Activated CD4-positive, alpha-beta T cell treated with anti-CD3 and anti-CD28 coated beads for 4 hours (primary cell): ENCODE measurements at places on chromosomes 7 and 10.

DNA sequence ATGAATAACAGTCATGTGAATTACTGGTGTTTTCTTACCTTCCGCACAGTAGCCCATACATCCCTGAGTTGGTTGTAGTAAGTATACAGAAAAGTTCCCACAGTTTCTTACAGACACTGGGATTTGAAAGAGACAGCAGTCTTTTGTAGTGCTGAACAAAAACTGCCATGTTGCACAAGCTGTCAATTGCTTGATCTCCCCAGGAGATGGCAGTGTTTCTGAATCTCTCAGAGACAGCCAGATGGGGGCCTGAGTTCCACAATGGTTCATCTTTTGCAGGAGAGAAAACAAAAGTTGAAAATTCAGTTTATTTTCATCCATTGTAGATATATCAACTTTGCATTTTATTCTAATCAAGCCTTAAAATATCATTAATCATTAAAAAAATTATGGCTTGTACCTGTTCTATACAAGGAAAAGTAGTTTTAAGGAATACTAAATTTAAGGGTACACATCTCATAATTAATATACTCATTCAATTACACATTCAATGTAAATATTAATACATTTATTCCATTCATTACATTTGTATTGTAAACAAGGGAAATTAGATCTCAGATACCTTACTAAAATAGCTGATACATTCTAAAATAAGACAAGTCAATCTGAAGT lies 14.5 kb downstream of the VWDE start:
- DNase-seq: peak; percentile 11

- no peak for DNase-seq
Observed at GRCh38 chr10:110698782-110699201, 54.7 kb downstream of the RBM20 start.

DNA sequence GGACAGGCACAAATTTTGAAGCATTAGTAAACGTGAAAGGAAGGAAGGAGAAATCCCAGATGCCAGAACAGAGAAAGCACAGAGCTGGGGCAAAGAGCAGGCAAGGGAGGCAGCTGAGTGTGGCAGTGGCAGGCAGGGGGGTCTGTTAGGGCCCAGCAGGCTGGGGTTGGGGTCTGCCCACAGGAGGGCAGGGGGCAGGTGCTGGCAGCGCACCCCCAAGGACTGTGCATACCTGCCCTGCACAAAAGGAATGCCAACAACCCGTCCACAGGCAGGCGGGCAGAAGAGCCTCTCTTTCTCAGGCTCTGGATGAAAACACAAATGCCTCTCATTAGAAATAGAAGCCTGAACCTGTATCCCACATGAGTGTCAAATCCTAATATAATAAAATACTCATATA lies 552.3 kb downstream of the PTPRN2 start:
- no peak for DNase-seq

GRCh38 chr10:96850825-96851224 lies 18.7 kb downstream of the LCOR start:
- no peak for DNase-seq

DNA sequence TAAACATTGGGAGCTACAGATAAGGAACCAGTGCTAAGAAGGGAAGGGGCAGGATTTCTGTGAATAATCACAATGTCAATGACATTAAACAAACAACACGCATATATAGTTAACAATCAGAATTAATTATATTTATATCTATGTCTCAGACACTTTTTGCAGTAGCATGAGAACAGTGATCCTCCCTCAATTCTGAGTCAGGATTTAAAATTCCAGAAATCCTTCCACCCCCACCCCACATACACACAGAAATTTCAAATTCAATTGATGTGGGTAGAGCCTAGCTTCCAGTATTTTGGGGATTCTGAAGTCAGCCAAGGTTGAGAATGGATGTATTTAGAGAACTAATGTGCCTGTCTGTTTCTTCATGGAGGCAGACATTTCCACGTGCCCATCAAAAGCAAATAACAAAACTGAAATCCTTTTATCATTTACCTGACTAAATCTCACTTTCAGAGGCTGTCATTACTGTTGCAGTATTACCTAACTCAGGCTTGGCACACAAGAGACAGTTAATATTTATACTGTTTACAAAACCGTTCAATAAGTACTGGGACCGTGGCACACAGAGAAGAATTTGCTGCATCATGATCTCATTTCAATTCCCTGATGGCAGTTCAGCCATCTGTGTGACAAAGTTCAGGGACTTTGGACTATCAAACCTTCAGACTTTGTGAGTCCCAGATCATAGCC lies 116.6 kb upstream of the PALS2 start:
- no peak for DNase-seq

DNA sequence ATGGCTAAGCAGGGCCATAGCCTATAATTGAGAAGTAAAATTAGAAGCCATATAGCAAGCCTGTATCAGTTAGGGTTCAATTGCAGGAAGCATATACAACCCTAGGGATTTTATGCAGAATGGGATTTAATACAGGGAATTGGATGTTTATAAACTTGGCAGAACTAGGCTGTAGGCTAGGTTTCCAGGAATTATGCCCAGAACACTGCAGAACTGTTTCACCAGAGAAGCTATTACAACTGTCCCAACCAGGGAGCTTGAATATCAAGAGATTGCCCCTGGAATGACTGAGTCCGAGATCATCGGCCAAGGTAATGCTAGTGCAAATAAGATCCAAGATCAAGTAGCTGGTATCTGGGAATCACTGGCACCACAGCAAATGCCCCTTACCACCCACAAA lies 64.0 kb downstream of the PRR15 start:
- no peak for DNase-seq

GRCh38 chr7:47180516-47180826 lies 401.4 kb downstream of the TNS3 start:
- no peak for DNase-seq

DNA sequence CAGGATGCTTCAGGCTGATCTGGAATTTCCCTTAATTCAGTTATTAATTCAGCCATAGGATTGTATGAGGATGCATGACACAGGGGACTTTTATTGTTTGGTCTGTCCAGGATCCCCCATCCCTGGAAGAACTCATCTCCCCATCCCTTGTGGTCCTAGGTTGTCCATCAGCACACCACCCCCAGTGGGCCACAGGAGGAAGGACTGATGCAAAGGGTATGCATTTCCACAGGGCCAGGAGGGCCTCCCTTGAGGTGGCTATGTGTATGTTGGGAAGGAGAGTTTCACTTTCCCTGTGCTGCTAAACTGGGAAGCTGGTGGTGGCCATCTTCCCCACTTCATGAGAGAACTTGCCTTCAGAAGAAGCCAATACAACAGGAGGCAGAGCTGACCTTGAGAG lies 44.6 kb upstream of the GRB10 start:
- no peak for DNase-seq

DNA sequence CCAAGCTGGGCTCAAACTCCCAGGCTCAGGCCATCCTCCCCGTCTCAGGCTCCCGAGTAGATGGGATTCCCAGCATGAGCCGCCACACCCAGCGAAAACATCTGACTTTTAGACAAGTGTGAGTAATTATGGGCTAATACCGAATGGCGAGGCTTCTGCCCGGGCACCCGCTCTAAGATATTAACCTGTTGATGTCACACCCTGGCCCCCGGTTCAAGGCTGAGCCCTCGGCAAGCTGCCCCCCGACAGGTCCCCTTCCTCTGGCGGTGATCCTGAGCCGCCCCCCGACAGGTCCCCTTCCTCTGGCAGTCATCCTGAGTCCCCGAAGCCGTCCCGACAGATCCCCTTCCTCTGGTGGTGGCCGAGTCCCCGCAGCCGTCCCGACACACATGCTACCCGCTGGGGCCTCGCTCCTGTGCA lies 5.2 kb downstream of the PSMG3 start:
- DNase-seq: no peak

GRCh38 chr10:4850397-4850796 lies 24.4 kb downstream of the AKR1E2 start:
- no peak for DNase-seq

DNA sequence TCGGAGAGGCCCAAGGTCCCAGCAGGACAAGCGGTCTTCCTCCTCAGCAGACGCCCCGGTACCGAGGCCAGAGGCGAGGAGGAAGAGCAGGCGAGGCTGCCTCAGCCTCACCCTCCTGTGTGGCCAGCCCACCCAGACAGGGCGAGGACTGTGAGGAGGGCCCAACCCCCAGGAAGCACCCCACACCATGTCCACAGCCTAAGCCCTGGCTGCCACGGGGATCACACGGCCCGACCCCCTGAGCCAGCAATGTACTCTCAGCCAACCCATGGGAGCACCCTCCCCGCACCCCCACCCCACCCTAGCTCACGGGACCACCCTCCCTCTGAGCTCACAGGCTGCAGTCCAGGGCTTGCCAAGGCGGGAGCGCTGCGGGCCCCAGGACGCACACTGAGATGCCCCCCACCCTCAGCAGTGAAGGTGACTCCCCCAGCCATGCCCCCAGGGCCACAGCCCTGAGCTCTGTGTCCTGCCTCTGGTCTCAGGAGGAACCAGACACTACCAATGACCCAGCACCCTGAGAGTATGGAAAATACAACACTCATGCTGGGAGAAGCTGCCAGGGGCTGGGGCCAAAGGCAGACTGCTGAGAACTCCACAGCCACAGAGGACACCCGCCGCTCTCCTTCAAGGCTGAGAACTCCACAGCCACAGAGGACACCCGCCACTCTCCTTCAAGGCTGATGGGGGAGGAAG lies 93.6 kb downstream of the MAD1L1 start:
- DNase-seq: no peak

GRCh38 chr7:67654642-67655041 lies 658.0 kb downstream of the TYW1 start:
- no peak for DNase-seq

DNA sequence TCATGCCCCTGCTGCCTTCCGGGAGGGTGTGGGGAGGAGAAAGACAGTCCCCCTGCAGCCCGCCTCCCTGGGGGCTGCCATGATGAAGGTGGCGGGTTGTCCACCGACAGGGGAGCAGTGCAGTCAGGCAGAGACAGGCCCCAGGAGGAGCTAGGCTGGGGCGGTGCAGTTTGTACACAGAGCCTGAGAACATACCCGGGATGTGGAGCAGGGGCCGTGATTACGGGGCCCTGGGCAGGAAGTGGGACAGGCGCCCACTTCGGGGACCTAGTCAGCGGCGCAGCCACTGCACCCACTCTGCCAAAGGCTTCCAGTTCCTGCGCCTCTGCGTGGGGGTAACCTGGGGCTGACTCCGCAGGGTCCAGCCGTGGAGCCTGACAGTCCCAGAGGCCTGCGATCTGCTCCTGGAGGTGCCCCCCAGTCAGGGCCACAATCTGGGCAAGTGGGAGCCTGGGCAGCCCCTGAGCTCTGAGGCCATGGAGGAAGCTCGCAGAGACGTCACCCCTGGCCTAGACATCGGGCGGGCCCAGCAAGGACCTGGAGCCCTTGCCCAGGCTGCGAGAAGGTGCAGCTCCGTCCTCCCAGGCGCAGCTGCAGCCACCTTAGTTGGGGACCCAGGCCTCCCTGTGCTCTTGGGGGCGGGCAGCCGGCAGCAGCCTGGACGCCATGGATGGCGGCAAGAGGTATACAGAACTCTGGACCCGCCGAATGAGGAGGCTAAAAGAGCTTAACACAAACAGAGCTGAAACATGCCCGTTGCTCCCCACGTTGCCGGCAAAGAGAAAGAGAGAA lies 1356.8 kb downstream of the XPNPEP1 start:
- no peak for DNase-seq

DNA sequence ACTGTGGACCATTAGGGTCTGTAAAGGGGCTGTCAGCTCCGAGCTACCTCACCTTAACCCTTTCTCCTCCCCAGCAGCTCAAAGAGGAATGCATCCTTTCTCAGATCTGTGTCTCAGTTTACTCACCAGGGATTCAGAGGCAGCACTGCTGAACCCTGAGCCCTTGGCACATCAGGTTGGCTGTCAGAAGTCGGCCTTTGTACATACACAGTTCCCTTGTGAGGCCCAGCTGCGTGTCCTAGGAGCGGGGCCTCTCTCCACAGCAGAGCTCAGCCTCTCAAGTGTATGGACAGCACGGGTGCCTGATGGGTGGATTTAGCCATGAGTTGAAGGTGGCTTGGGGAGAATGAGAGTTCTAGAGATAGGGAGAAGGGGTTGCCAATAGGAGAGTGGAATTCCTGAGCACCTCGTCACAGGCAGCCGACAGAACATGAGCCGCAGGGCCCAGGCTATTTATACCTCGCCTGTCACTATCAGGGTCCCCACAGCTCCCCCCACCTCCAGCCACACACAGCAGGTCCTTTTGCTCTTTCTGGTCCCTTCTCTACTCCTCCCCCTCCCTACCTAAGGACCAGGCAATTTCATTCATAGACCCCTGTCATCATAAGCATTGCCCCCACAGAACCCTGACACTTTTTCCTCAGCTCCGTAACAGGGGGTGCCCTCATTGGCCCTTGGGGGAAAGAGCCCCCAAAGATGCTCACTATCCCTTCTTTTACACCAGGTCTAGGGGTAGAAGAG lies 2.1 kb upstream of the FLNC start:
- DNase-seq: no peak

- DNase-seq: no peak
Observed at GRCh38 chr7:112143582-112143981, 62.6 kb downstream of the DOCK4 start.

GRCh38 chr7:73454424-73454823 lies 20.8 kb downstream of the FZD9 start:
- no peak for DNase-seq

- no peak for DNase-seq
Observed at GRCh38 chr7:16668049-16668858, 22.3 kb downstream of the BZW2 start.

DNA sequence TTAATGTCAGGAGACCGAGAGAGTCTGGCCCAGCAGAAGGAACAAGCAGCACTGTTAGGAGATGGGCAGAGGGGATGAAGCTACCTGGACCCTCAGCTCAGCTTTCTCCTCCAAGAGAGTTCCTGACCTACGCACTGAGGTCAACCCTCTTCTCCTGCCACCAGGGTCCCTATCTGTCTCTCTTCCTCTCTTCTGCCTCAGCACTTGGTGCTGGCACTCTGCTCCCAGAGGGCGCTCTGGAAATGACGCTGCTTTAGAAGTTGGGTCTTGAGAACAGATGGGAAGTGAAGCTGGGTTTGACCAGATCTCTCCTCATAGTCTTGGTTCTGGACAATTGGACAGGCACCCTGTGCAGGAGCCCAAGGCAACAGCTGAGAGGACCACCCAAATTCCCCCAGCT lies 216.0 kb upstream of the AGK start:
- DNase-seq: no peak

DNA sequence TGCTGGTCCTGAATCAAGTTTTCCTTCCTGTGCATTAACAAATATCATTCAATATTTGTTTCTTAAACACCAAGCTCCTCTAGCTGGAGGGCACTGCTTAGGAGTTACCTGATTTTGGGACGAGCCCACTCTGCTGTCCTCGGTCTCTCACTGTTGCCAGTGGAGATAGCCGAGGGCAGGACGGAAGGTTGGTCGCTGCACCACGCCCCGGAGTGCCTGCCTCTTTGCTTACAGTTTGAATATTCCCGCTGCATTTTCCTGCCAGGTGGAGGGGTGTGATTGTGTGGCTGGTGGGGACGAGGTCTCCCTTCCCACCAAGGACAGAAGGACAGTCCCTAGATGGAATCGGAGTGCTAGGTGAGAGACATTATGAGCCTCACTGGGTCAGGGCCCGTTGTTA lies 201.5 kb downstream of the DNAJB6 start:
- DNase-seq: no peak

- no peak for DNase-seq
Observed at GRCh38 chr10:103838862-103839518, 16.4 kb downstream of the SH3PXD2A start.

- no peak for DNase-seq
Observed at GRCh38 chr10:97690133-97690532, 3.1 kb upstream of the AVPI1 start.

- DNase-seq: peak; percentile 72
Observed at GRCh38 chr10:72320676-72321247, 34.0 kb downstream of the DNAJB12 start.

GRCh38 chr10:129771576-129771975 lies 192.5 kb downstream of the EBF3 start:
- no peak for DNase-seq
